AG10803 (cell line): ENCODE measurements at places on chromosomes 16 and 17.
A peak's percentile ranks its signal among the peaks of the same experiment; 100 is the strongest.

- DNase-seq, result peak; percentile 46
These were observed 10.5 kb upstream of the SALL1 start for GRCh38 chr16:51161440-51162195.

DNA sequence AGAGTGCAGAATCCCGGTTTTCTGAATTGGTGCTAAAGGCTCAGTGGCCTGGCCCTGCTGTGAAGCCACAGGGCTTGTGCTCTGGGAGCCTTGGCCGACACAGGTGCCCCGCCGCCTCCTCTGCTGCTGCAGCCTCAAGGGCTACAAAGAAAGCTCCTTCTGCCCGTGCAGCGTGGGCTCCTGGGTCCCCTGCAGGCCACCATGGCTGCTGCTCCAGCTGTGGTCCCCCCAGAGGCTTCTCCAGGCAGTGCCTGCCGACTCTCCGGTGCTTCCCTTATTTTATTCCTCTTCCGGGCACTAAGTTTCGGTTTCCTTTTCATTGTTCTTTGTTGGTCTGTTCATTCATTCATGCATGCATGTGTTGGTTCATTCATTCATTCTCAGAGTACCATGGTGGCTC lies 53.1 kb downstream of the CMIP start:
- no peak for DNase-seq

DNA sequence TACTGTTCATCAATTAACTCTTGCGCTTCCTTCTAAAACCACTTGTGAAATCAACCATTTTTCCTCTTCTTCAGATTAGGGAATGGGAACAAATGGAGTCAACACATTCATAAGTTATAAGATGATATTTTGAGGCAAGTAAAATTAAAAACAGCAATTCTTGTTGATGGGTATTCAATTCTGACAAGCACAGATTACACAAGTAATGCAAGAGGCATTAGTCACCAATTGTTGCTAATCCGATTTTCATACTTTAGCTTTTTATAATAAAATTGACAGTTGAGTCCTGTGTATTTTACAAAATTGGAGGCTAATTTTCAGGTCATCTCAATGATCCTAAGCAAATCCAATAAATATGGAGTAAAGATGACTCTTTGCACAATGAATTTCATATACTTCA lies 918.4 kb upstream of the SOX9 start:
- DNase-seq, result no peak

- no peak for DNase-seq
These were observed 185.6 kb upstream of the CPHXL start for GRCh38 chr16:75911896-75912295.

DNA sequence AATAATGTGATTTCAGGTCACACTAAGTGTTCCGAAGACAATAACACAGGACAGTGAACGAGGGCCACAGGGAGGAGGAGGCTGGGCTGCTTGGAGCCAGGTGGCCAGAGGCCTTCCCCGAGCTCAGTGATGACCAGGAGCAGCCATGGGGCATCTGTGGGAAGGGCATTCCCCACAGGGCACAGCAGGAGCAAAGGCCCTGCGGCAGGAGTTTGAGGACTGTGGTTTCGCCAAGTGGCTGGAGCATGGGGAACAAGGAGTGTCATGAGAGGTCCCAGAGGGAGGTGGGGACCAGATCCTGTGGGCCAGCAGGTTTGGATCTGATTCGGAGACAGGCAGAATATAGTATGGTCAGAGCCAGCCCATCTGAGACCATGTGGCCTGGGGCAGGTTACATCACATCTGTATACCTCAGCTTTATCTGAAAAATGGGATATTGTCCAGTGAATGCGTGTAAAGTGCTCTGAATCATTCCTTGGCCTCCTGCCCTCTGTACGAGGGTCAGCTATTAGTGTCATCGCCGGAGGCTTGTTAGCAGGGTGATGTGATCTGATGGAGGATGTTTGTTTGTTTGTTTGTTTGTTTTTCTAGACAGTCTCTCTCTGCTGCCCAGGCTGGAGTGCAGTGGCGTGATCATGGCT lies 176.8 kb downstream of the KATNIP start:
- DNase-seq, result peak; percentile 41
